ENCODE measurements at places on chromosomes 12 and 14.

- no peak for DNase-seq
Measured at GRCh38 chr12:3077572-3078081, 448 bp downstream of the TSPAN9 start.

DNA sequence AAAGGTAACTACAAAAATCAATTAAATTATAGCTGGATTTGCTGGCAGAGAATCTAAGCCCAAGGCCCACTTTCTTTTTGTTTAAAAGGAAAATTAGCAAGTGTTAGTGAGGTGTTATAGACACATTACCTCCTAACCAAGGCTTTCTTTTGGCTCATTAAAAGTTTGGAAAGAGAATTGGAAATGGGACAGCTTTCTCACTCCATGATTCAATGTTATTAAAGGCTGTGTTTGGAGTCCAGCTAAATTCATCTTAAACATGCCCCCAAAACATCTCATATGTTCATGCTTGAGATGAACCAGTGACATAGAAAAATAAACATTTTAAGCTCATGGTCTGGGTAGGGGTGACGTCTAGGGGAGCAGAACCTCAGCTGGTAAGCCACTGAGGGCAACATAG lies 13.4 kb upstream of the PGF start:
- no peak for DNase-seq

GRCh38 chr12:50727466-50727865 lies 36.4 kb upstream of the ATF1 start:
- no peak for DNase-seq

DNA sequence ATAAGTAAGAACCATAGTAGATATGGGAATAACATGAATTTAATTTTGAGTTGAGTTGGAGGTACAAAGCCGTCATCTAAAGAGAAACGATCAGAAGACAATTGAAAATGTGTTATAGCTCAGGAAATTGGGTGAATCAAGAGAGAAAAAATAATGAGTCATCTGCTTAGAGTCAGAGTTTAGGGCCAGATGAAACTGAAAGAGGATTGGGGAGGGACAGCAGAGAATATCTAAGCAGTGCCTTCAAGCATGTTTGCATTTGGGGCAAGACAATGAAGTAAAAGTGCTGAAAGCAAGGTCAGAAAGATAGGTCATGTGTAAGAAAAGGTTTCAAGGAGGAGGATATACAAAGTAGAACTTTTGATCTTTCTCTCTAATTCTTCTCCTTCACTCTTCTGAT lies 49.4 kb downstream of the SLC15A5 start:
- DNase-seq: no peak

GRCh38 chr12:71665090-71665463 lies 976 bp downstream of the THAP2 start:
- no peak for DNase-seq

GRCh38 chr12:130929363-130929762 lies 24.3 kb upstream of the ADGRD1 start:
- DNase-seq: no peak

Measured in activated CD4-positive, alpha-beta T cell treated with anti-CD3 and anti-CD28 coated beads, Interleukin-2, amount 50 U/mL, for 4 hours (primary cell).